ENCODE measurements at places on chromosomes 2 and 18.

DNA sequence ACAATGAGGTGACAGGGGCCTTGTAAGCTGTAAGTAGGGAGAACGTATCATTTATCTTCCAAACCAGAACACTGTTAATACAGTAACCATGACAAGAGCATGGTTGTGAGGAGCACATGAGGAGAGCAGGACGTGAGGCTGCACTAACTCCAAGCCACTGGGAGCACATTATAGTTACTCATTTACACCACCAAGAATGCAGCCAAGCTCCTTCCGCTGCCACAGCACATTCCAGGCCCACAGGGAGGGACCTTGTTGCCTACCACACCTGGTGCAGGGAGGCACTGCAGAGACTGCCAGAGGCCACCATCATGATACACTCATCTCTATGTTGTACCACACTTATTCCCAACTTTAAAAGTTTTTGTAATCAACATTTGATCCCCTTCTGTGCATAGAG lies 13.5 kb upstream of the SFXN5 start:
- DNase-seq: no peak

DNA sequence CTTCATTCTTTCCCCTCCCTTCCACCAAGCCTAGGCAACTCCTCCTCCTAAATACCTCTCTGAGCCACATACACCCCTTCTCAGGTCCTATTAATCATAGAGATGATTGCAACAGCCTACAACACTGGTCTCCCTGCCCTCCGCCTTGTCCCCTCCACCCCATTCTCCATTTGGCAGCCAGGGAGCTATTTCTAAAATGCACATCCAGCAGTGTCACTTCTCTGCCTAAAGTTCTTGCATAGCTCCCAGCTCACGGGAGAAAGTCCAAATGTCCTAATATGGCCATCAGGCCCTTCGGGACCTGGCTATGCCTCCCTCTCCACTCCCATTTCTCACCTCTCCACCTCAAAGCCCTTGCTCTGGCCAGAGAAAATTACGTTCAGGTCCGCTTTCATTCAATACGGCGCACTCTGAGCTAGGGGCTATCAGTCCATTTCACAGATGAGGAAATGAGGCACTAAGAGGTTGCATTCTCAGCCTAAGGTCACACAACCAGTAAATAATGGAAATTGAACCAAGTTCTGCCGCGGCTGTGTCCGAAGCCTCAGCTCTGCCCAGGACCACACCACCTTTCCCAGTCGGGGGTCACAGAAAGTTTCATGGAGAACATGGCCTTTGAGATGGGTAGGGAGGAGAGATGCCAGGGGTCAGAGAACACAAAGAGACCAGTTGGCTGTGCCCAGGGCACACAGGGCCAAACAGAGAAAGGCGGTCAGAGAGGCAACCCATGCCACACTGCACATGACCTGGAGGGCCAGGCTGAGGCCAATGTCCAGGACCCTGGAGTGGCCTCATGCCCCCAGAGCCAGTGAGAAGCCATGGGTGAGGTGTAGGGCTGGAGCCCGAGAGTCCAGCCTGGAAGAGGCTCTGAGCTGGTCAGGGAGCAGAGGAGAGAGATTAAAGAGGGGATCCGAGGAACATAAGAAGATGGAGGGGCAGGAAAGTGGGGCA lies 72.8 kb downstream of the TNS1 start:
- DNase-seq: no peak

- no peak for DNase-seq
Observed at GRCh38 chr2:16475986-16476567, 189.6 kb downstream of the CYRIA start.

DNA sequence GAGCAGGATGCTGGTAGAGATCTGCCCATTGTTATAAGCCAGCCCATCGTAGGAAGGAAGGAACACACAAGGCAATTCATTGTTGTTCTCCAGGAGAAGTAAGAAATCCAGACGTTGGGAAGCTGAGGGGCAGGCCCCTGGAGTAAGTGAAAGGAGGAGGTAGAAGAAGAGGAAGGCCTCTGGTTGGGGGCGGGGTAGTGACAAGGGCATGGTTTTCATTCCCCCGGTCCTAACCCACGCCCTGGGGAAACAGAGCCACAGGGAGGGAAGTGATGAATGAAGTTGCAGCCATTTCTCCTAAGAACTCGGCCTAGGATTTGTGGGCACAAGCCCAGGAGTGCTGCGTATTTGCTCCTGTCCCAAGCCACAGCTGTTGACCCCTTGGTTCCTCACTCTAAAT lies 18.0 kb downstream of the LBH start:
- DNase-seq: no peak

DNA sequence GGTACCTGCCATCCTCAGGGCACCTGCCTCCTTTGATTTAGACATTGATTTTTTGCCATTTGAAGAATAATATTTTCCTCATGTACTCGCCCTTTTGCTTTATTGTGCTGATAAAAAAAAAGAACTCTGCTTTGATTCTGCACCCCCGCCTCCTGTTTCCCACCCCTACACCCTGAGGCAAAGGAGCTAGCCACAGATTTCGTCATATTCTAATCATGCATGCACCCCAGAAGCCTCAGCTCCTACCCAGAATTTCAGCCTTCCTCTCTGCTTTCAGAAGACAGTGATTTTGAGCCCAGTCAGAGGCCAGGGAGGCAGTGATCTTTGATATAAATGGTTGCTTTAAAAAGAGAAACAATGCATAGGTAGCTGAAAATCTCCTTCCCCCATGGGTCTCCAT lies 329.0 kb downstream of the PTPRM start:
- no peak for DNase-seq

- no peak for DNase-seq
Observed at GRCh38 chr18:22346401-22346952, 71.2 kb downstream of the CTAGE1 start.

- no peak for DNase-seq
Observed at GRCh38 chr18:2535419-2535910, 35.8 kb downstream of the METTL4 start.

Data from T1000 (cell line).